ENCODE measurements at places on chromosomes 16 and 17. TPM values are rescaled to one million over a fixed set of nuclear protein-coding genes. Genes with fewer than 3 reads are reported as not detected.

NT5C3B gene
- total RNA-seq, result 114 TPM

KCNJ16 gene
- 0.14 TPM for total RNA-seq

MRTFB gene
- total RNA-seq, result 8.9 TPM

GRAPL gene
- total RNA-seq, result not detected

CX3CL1 gene
- 0.15 TPM for total RNA-seq

OTOP3 gene
- not detected for total RNA-seq

TADA2A gene
- 14.2 TPM for total RNA-seq

DHRS11 gene
- total RNA-seq, result 6.8 TPM

CA7 gene
- total RNA-seq, result not detected

COL1A1 gene
- 8.3 TPM for total RNA-seq

SIRT7 gene
- 40.5 TPM for total RNA-seq

LDHD gene
- 0.55 TPM for total RNA-seq
